Calu3 (cell line): ENCODE measurements at places on chromosomes 2 and 18. TPM values are rescaled to one million over a fixed set of nuclear protein-coding genes. Genes with fewer than 3 reads are reported as not detected.

PDCD1 gene
- not detected in 2 replicates for total RNA-seq

DNA sequence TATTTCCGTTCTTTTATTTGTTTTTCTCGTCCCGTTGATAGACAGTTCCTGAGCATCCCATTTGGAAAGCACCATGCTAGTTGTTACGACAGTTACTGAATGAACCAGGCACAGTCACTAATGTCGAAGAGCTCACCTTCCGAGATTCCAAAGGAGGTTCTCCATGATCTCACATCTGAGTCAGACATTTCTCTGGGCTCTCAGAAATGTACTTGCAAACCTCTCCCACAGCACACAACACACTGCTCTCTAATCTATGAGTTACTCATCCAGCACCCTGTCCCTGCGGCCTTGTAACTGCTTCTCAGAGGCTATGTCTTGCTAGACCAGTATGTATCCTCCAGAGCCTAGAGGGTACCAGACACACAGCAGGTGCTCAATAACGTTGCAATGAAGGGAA is 174.7 kb downstream of the DNER start:
- H3K4me3 ChIP-seq: no peak overlapping the region
- no peaks in the 10 kb centered on the region for H3K4me1 ChIP-seq

- peaks cover 9% of the 10 kb centered on the region for H3K36me3 ChIP-seq
- H3K4me1 ChIP-seq: peaks cover 35% of the 10 kb centered on the region
- no peak overlapping the region for H3K4me3 ChIP-seq
- no peaks in the 10 kb centered on the region for H3K27me3 ChIP-seq
Observed at GRCh38 chr2:39524061-39524460, 87.0 kb upstream of the MAP4K3 start.

ZC3H8 gene
- 10.6 and 14.1 TPM in 2 replicates for total RNA-seq

SERPINB10 gene
- total RNA-seq: not detected in 2 replicates

GRCh38 chr18:12324991-12325725 is 17.1 kb downstream of the TUBB6 start:
- no peaks in the 10 kb centered on the region for H3K27me3 ChIP-seq
- no peak for DNase-seq
- H3K4me1 ChIP-seq: no peaks in the 10 kb centered on the region
- peaks cover 38% of the 10 kb centered on the region for H3K36me3 ChIP-seq
- no peak overlapping the region for H3K4me3 ChIP-seq

DNA sequence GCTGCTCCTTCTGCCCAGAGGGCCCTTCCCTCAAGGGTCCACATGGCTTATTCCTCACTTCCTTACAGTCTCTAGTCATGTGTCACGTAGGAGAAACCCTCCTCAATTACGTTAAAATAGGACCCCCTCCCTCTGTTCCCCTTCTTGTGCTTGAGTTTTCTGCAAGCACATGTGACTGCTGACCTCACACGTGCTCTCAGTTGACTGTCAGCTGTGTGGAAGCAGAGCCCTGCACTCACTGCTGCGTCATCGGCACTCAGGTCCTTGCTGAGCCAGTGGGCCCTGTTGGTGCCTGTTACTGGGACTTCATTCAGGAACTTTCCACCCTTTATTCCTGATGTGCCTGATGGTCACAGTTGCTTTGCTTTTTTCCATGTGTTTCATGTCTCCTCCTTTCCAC is 11.1 kb downstream of the ATG16L1 start:
- no peak overlapping the region for H3K4me3 ChIP-seq
- peaks cover 39% of the 10 kb centered on the region for H3K36me3 ChIP-seq
- DNase-seq: no peak
- no peaks in the 10 kb centered on the region for H3K27me3 ChIP-seq

- H3K4me1 ChIP-seq: peaks cover 30% of the 10 kb centered on the region
- H3K27me3 ChIP-seq: no peaks in the 10 kb centered on the region
Observed at GRCh38 chr2:222450021-222450420, 25.7 kb downstream of the SGPP2 start.

- peaks cover 9% of the 10 kb centered on the region for H3K4me1 ChIP-seq
- no peak overlapping the region for H3K27ac ChIP-seq
- peaks cover 24% of the 10 kb centered on the region for H3K36me3 ChIP-seq
- H3K27me3 ChIP-seq: peaks cover 86% of the 10 kb centered on the region
- H3K4me3 ChIP-seq: peak overlapping the region; percentile 77
- DNase-seq: peak; percentile 44
Observed at GRCh38 chr18:37564711-37565100, 892 bp downstream of the CELF4 start.

- H3K36me3 ChIP-seq: peaks cover 1% of the 10 kb centered on the region
- DNase-seq: no peak
- H3K4me3 ChIP-seq: no peak overlapping the region
- no peaks in the 10 kb centered on the region for H3K4me1 ChIP-seq
Observed at GRCh38 chr2:74041182-74041581, 56.5 kb downstream of the TET3 start.

DNA sequence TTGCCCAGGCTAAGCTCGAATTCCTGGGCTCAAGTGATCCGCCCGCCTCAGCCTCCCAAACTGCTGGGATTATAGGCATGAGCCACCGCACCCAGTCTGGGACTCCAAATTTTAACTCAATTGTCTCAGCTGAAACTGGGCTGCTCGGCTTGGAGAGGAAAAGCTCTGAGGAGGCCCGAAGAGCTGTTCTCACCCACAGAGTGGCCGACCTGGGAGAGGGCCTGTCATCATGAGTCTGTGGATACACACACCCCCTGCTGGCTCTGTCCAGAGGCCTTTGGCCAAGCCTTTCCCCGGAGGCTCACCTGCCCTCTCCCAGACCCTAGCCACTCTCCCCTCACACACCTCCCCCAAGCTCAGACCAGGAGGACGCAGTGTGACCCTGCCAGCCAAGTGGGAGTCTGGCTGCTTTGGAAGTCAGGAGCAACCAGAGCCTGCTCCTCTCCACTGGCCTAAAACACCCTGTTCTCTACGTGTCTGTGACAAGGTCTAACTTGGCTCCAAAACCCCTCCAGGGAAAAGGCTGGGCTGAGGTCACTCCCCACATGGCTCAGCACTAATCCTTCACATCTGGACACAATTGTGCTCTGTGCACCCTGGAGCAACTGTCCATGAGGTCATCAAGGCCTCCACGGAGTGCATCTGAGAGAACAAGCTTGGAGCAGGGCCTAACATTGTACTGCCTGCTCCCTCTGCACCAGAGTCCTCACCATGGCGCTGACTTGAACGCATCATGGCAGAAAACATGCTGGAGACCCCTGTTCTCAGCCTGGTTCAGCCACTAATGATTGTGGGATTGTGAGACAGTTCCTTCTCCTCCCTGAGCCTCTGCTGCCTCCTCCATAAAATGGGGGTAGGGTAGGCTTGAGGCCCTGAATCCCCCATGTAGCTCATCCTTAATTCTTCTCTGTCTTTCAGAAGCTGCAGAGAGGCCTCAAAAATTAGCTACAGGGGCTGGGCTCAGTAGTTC is 49.9 kb upstream of the RAB6C start:
- H3K4me3 ChIP-seq: no peak overlapping the region
- no peaks in the 10 kb centered on the region for H3K4me1 ChIP-seq
- no peak for DNase-seq

- H3K36me3 ChIP-seq: no peaks in the 10 kb centered on the region
- H3K27ac ChIP-seq: no peak overlapping the region
- no peak overlapping the region for H3K4me3 ChIP-seq
- H3K4me1 ChIP-seq: no peaks in the 10 kb centered on the region
- peaks cover 35% of the 10 kb centered on the region for H3K27me3 ChIP-seq
Observed at GRCh38 chr18:11412811-11413210, 196.6 kb upstream of the SLC35G4 start.

GRCh38 chr2:223820549-223820948 is 16.8 kb downstream of the AP1S3 start:
- no peak overlapping the region for H3K4me3 ChIP-seq
- no peak for DNase-seq
- peaks cover 39% of the 10 kb centered on the region for H3K36me3 ChIP-seq
- H3K27me3 ChIP-seq: no peaks in the 10 kb centered on the region
- H3K4me1 ChIP-seq: peaks cover 60% of the 10 kb centered on the region

ZSCAN30 gene
- 15.9 and 17.0 TPM in 2 replicates for total RNA-seq

DNA sequence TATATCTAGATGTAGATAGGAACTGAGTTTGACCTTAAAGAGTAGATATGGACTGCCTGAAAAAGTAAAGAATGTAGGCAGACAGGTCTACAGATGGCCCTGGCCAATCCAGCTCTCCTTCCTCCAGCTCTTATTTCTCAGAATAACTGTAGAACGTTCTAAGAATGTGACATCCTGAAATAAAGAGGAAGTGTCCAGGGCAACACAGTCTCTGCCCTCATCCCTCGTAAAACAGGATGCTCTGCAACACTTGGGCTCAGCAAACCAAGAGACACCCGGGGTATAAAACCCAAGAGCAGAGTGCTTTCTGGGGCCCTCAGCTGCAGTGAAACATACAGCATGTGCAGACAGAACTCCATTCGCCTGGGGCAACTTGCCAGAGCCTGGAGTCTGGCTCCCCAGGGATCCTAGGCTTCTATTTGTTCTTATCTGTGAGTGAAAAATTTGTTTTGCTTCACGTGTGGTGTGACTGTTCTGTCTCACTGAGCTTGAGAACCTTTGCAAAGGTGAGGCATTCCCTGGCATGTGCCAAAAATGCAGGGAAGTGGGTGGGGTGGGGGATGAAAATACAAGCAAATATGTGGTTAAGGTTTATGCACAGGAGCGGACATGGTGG is 401.0 kb downstream of the SETBP1 start:
- H3K4me3 ChIP-seq: no peak overlapping the region
- H3K27ac ChIP-seq: no peak overlapping the region
- no peaks in the 10 kb centered on the region for H3K36me3 ChIP-seq
- no peaks in the 10 kb centered on the region for H3K27me3 ChIP-seq
- DNase-seq: no peak
- H3K4me1 ChIP-seq: no peaks in the 10 kb centered on the region

GRCh38 chr18:76412010-76412817 is 82.8 kb downstream of the ZNF516 start:
- no peak overlapping the region for H3K4me3 ChIP-seq
- H3K27ac ChIP-seq: no peak overlapping the region
- no peaks in the 10 kb centered on the region for H3K27me3 ChIP-seq
- no peaks in the 10 kb centered on the region for H3K4me1 ChIP-seq

GRCh38 chr2:201680743-201681142 is 17.7 kb downstream of the MPP4 start:
- H3K27ac ChIP-seq: no peak overlapping the region

DNA sequence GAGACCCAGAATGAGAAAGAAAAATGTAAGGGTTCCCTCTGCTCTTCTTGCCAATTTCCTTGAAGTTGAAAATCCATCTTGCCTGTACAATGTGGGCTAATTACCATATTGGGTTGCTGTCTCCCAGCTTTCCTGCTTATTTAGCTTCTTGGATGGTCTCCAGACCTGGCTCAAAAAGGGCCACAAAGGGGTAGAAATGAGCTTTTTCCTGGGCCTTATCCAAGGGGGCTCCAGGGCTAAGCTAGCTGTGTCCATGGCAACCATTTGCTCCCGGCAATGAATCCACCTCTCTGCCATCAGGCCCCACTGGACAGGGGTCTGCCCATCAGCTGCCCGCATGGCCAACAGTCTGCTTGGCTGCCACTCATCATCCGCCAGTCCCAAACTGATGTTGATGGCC is 85.0 kb downstream of the BOD1L2 start:
- no peaks in the 10 kb centered on the region for H3K27me3 ChIP-seq
- peaks cover 36% of the 10 kb centered on the region for H3K4me1 ChIP-seq
- no peak overlapping the region for H3K4me3 ChIP-seq
- no peak for DNase-seq
- H3K36me3 ChIP-seq: no peaks in the 10 kb centered on the region
- H3K27ac ChIP-seq: no peak overlapping the region
